ENCODE measurements at places on chromosomes 12 and 14. TPM values are rescaled to one million over a fixed set of nuclear protein-coding genes. Genes with fewer than 3 reads are reported as not detected.

PMCH gene
- total RNA-seq, result 0.96 TPM

OR4E2 gene
- 8.4 TPM for total RNA-seq

FITM1 gene
- 3.6 TPM for total RNA-seq

TRHDE gene
- 94.6 TPM for total RNA-seq

TOMM20L gene
- total RNA-seq, result not detected

BTBD7 gene
- 54.7 TPM for total RNA-seq

MYF6 gene
- not detected for total RNA-seq

CLEC2A gene
- total RNA-seq, result not detected

Data from umbilical cord (tissue), 2 donors.